ENCODE measurements at places on chromosomes 5 and 9.

- DNase-seq = no peak
Observed at GRCh38 chr5:169431386-169431785, 130.4 kb upstream of the SLIT3 start.

GRCh38 chr5:126066836-126067235 lies 356.4 kb upstream of the GRAMD2B start:
- no peak for DNase-seq

GRCh38 chr5:139637438-139638089 lies 10.6 kb upstream of the CXXC5 start:
- no peak for DNase-seq

GRCh38 chr5:67976891-67977601 lies 238.5 kb upstream of the PIK3R1 start:
- DNase-seq = no peak

GRCh38 chr9:37329576-37329975 lies 92.9 kb upstream of the GRHPR start:
- DNase-seq = no peak

- DNase-seq = no peak
Observed at GRCh38 chr5:154203798-154204578, 13.5 kb downstream of the GALNT10 start.

DNA sequence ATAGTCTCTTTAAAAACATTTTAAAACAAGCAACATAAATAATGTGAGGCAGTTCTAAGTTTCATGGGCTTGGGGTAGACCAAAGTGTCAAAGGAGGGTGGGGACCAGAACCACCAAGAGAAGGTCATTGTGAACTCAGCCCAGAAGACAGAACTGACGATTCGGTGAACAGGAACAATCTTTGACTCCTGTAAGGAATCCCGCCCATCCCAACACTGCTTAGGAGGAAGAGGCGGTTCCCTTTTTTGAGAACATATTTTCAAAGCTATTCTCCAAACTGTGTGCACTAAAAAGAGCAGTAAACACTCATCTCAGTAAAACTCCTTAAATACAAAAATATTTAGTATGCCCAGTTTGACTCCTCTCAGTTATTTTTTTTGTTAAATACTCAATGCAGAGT lies 176.5 kb upstream of the TLE4 start:
- no peak for DNase-seq

DNA sequence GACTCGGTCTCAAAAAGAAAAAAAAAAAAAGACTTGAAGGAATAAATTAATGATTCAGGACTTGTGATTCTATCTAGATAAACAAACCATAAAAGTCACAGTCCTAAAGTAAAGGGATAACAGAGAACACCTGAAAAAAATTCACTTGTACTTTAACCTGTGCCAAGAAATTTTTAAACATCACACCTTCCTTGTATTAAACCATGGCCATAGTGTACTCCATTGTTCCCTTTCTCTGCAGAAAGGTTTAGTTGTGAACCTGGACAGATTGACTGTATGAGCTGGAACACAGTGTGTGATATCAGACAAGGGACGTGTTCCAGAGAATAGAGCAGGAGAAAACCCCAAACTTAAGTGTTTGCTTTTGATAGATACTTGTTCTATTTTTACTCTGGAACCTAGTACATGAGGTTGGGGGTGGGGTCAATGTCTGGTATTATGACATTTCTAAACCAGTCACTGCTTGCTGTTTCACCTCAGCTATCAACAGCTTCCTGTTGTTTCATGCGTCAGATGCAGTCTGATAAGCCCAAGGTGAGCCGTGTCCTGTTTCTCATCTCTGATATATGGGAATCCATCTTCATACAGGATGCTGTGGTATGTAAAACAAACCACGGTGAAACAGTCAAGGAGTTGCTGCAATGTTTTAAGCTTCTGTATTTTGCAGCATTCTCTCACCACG lies 62.5 kb upstream of the ITGA1 start:
- peak; percentile 22 for DNase-seq

DNA sequence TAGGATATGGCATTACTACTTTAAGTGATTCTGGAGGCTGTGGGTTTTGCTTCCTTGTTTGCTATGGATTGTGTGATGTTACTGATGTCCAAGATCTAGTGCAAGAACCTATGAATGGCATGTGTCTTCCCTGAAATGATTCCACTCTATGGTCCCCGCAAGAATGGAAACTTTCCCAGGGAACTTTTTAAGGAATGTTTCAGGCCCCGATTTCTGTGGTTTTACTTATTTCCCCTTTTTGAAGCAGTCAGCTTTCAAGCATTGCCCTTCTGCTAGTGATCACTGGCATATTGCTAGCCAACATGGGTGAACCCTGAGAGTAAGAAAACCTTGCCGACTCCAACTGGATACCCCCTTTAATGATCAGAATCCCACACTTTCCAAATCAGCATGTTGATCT lies 26.6 kb upstream of the CD180 start:
- DNase-seq = no peak

- no peak for DNase-seq
Observed at GRCh38 chr9:83199240-83199639, 136.3 kb upstream of the RASEF start.

GRCh38 chr5:169651526-169651925 lies 14.5 kb downstream of the DOCK2 start:
- DNase-seq = no peak

GRCh38 chr5:180649297-180650039 lies at the start of gene FLT4:
Gene FLT4 (minus strand): TSS chr5:180649600. CDS start chr5:180649545, 55 bp downstream.
- no peak for DNase-seq

DNA sequence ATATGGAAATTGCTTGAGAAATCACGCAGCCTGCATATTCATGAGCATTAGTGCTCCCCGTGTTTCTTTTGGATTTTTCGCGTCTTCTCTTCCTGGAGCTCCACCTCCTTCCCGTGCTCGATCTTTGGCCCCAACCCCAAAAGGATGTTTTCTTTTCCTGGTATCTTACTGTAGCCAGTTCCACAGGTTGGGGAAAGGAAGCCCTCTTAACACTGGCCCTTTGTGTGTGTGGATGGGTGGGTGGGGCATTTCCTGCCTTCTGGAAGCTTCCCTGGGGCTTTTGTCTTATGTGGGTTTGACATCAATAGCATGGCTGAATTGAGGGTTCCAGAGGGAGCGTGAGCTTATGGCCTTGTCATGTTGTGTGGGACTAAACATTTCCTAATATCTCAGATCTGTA lies 21.9 kb downstream of the STXBP1 start:
- DNase-seq = no peak

GRCh38 chr9:136252281-136252680 lies 6.7 kb upstream of the QSOX2 start:
- no peak for DNase-seq

DNA sequence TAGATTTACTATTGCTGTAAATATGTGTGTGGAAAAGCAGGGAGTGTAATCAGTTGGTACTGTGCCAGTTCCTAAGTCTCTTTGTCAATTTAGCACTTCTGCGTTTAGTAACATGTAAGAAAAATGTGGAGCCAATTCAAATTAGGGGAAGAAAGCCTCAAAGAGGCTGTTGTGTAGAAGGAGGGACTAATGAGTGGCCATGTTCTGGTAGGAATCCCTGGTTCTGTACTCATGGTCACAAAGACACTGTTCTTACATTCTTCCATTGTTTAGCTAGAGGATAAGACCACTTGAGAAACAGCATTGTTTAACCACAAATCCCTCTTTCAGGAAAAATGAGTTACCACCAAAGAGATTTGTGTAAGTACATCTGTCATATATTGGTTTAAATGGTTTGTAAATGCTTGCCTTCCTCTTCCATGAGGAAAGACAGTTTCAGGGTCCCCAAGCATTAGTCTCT lies 14.9 kb downstream of the ARHGEF28 start:
- DNase-seq = no peak

DNA sequence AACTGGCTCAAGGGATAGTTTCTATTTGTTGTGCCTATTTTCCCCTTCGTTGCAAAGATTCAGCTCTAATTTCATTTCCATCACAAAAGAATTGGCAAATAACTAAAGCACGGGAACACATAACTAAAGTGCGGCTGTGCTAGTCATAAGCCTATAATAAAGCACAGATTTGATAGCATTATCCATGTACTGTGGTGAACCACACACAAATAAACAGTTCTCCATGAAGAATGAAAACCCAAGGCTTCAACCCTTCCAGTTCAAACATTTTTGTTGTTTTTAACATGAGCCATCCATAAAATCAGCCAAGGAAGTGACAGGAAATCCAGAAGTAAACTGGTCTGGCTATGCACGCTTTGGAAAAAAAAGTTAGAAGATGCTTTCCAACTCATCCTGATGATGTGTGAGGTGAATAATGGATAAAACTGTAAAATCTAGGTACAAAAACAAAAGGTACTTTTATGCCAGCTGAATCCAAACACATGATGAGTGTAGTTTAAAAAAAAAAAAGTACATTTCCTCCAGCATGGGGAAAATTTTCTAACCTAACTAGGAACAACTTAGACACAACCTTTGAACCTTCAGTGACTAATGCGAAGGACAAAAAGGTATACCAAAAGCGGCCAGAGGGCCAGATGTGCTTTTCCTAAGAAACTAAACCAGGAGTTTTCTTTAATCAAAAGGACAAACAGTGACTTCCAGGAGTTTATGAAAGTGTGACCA lies 10.2 kb downstream of the ZNF608 start:
- no peak for DNase-seq
